NCI-H1092 treated with DMSO at 0.1 percent for 48 hours (cell line): ENCODE measurements at places on chromosomes 16 and 17.

DNA sequence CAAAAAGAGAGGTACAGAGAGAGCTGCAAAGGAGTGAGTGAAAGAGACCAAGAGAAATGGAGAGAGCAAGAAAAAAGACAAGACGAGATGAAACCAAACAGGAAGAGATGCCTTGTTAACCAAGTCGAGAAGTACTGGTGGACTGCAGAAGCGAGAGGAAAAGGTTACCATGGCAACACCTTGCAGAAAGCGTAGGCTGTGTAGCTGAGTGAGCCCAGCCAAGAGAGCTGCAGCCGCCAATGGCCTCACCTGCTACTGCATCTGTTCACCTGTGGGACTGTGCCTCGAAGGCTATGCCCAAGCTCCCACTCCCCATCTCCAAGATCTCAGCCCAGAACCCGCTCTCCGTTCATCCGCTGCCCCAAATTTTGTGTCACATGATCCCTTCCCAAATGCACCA, 161.3 kb downstream of the SLC39A11 start:
- DNase-seq, result no peak

DNA sequence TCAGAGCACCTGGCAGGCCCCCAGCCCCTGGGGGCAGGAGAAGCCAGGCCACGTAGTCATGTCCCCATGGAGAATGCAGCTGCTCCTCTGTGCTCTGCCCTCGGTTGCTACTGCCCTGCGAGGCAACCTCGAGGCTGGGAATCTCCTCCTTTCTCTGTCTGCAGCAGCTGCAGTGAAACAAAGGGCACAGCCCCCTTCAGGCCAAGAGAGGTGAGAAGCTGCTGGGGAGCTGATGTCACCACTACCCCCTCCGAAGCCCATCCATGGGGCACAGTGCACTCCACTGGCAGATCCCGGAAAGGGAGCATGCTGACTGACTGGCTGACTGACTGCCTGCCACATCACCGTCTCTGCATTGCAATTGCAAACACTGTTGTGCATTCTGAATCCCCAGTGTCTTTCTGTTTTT, 103.7 kb downstream of the GRIN2A start:
- DNase-seq, result no peak

DNA sequence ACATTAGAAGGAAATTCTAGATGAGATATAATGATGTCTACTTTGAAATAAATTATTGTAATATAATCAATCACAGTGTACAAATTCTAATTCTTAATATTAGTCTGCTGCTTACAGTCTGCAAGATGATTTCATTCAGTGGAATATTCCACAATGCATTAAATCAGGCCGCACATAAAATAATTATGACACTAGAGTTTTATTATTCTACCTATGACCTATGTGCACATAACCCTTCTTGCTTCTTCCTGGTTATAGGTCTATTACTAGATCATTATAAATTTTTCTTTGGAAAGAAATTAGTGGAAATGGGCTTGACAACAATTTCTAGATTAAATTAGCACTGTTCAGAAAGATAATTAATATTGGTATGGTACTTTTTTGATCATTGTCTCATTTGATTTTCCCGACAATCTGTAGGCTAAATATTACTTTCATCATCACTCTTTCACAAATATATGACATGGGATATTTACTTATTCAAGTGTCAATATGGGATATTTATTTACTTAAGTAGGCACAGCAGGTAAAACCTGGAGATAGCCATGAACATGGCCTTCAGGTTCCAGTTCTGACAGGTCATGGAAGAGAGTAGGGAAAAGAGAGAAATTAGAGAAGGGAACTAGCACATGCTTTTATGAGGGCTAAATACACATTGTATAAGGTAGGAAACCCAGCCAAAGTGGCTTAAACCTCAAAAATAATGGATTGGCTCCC, 476.4 kb downstream of the TOX3 start:
- DNase-seq, result no peak

- DNase-seq, result no peak
These were observed 55.6 kb downstream of the XPO6 start for GRCh38 chr16:28156056-28156680.

GRCh38 chr16:67299269-67299668, 19.9 kb downstream of the PLEKHG4 start:
- no peak for DNase-seq

- no peak for DNase-seq
These were observed 74.7 kb upstream of the NKD1 start for GRCh38 chr16:50473356-50473945.

- DNase-seq, result no peak
These were observed 24.1 kb downstream of the ANKFN1 start for GRCh38 chr17:56177361-56177760.

DNA sequence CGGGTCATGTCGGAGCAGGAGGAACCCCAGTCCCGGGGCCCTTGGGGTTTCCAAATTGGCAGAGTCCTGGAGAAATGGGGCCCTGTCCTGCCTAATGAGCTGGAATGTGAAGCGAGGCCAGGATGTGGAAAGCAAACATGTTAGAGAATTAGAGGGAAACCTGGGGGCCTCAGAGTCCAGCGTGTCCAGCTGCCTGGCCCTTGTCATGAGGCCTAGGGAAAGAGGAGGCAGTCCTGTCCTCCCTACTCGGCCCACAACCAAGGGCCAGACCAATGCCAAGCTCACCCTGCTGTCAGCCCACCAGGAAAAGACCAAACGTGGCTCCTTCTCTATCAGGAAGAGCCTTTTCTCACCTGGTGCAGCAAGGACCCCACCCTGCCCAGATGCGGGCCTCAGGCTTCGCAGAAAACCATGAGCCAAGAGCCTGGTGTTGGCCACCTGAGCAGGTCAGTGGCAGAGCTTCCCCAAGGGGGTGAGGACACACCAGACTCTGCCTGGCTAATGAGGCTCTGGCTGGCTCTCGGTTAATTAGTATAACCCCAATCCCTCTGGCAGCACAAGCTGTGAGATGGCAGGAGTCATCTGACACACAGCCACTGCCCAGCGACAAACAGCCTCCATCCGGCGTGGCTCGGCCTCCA, 10.1 kb downstream of the TEKT5 start:
- no peak for DNase-seq

DNA sequence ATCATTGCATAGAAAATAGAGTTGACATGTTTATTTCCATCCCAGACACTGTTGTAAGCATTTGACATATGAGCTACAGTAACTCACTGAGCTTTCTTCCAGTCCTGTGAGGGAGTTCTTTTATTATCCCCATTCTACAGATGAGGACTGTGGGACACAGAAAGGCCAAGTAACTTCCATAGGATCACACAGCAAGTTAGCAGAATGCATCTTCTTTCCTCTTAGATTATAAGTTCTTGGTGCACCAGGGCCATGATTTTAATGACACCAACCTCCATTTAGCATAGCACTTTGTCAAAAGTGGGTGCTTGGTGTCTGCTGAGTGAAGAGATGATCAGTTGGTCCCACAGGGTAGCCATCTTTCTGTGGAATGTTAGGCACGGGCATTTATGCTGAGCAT, 12.7 kb downstream of the JPT2 start:
- DNase-seq, result no peak

DNA sequence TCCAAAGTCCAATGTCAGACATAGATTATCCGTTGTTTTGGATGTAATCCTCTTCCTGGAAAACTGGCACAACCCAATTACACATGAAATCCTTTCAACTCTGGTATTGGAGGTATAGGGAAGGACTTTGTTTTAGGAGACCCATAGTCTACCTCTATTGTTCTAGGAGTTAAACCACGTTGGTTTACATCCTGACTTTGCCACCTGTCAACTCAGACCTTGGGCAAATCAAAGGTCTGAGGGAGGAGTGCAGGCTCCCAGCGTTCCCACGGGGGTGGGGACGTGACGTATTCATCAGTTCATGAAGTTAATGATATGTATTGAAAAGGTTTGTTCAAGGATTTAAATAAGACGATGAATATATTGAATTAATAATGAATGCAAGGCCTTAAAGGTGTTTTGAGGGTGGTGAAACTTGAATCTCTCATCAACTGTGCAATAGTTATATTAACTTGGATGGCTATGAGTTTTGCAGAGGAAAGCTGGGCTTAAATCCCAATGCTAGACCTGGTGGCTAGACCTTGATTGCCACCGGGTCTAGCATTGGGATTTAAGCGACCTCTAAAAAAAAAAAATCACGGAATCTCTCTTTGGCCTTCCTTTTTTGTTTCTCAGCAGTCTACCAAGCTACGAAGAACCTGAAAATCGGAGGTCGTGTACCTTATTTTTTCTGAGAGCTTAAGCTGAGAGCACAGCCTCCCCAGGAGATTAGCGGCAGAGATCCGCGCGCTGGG, 744 bp upstream of the NF1 start:
- no peak for DNase-seq

DNA sequence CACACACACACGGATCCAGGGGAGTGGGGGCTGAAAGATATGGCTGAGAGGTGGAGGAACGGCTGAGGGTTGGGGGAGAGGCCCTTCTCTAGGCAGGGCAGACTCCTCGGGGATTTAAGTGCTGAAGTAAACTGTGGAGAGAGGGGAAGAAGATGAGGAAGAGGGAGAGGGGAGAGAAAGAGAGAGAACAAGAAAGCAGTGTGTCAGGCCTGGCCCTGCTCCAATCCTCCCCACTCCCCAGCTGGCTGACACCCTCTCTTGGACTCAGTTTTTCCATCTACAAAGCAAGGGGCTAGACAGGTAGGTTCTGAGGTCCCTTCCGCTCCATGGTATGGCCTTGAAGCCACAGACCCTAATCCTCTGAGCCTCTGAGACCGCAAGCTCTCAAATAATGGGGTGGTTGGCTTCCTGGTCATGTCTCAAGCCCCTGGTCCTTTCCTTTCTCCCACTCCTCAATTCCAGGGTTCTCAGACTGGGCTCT, 2.0 kb downstream of the VAMP2 start:
- DNase-seq, result no peak

DNA sequence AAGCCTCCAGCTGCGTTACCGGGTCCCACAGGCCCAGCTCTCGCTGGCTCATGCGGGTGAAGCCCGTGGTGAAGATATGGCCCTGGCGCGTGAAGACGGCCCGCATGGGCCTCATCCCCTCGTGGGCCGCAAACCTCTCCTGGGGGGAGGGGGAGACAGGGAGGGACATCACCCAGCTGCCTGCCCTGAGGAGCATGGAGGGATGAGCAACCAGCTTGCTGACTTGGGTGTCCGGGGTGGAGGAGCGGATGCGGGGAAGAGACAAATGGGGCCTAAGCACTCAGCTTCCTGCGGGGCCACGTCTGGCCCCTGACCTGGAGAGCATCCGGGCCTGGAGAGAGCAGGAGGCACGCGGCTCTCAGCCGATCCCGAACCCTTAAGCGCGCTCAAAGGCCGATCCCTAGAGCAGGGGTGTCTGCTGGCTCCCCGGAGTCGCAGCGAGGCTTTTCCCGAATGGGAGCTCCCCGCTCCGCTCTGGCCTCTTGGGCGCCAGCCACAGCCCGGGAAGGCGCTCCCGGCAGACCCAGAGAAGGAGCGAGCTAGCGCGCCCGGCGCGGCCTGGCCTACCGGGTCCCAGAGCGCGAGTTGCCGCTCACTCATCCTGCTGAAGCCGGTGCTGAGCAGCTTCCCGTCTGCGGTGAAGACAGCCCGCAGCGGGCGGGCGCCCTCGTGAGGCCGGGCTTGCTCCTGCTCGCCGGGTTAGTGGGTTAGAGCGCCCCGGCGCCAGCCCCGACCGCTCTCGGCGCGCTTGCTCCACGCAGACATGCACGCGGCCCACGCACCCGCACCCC, 5.0 kb downstream of the CORO6 start:
- DNase-seq, result peak; percentile 32

GRCh38 chr16:79468631-79469030, 131.9 kb downstream of the MAF start:
- no peak for DNase-seq

DNA sequence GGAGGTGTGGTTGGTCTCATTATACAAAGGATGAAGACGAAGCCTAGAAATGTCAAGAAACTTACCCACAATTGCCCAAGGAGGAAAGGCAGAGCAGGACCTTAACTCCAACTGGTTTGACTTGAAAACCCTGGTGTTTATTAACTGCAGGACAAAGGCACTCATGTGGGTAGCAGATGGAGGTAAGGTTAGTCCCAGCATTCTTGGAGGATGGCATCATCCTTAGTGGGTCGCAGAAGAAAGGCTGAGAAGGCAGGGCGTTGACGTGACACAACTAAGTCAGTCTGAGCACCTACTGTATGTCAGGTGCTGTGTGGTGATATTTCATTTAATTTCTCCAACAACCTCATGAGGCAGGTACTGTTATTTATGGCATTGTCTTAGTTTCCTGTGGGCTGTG, 101.3 kb downstream of the HAPSTR1 start:
- no peak for DNase-seq

- DNase-seq, result no peak
These were observed 348 bp downstream of the MPP2 start for GRCh38 chr17:43906951-43907424.

DNA sequence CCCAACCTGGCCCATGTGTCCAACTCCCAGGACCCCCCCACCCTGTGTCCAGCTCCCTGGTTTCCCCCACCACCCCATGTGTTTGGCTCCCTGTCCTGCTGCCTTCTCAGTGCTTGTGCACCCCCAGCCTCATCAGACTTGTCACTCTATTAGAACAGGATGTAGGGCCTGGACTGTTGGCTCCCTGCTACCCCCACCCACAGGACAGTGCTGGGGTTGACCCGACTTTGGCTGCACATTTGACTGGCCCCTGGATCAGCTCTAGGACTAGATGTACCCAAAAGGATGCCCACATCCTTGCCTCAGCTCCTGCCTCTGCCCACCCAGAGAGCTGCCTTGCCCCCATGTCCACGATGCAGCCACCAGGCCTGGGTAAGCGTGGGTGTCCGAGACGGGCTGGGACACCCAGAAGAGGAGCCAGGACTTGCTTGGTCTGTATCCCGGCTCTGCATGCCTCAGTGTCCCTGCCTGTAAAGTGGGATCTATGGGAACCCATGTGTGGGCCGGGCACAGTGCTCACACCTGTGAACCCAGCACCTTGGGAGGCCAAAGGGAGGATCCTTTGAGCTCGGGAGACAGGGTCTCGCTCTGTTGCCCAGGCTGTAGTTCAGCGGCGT, 1.5 kb upstream of the CCDC57 start:
- no peak for DNase-seq

DNA sequence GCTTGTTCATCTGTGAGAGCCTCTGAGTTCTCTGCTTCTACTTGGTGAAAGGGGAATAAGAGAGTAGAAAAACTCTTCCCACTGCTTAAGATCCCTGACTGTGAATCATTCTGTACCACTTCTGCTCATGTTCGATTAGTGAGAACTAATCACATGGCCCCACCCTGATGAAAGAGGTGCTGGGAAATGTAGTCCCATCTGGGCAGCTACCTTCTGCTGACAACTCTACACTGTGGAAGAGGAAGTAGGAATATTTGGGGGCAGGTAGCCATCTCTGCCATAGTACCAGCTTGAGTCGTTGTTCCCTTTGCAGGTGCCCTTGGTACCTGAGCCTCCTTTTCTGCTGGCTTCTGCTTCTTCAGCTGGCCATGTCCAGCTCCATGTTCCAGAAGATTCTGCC, 29.9 kb downstream of the NKD1 start:
- no peak for DNase-seq
